ENCODE measurements at places on chromosomes 1 and 21.

- DNase-seq: no peak
Observed at GRCh38 chr1:2601721-2602303, 15.2 kb downstream of the PRXL2B start.

- no peak for DNase-seq
Observed at GRCh38 chr1:233477359-233477758, 136.5 kb upstream of the KCNK1 start.

DNA sequence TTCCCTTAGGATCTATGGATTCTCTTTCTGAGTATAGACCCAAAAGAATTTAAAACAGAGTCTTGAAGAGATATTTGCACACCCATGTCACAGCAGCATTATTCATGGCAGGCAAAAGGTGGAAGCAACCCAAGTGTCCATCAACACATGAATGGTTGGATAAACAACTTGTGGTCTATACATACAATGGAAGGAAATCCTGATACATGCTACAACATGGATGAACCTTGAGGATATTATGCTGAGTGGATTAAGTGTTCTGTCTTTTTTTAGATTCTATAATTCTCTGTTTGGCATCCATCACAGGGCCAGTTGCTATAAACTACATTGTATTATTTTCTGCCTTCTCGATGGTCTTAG is 39.8 kb downstream of the PTPN14 start:
- DNase-seq: no peak

DNA sequence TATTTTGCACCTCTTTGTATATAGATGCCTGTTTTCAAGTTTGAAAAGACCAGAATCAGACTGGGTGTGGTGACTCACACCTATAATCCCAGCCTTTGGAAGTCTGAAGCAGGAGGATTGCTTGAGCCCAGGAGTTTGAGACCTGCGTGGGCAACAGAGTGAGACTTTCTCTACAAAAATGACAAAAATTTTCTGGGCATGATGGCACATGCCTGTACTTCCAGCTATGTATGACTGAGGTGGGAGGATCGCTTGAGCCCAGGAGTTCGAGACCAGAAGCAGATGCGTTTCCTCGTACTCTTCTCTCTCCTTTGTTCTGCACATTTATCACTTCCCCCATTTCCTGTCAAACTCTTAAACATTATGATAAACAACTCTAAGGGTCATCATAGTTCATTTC is 310.0 kb upstream of the SNX7 start:
- DNase-seq: no peak

GRCh38 chr1:84619383-84620102 is 45.3 kb upstream of the CTBS start:
- DNase-seq: peak; percentile 90

DNA sequence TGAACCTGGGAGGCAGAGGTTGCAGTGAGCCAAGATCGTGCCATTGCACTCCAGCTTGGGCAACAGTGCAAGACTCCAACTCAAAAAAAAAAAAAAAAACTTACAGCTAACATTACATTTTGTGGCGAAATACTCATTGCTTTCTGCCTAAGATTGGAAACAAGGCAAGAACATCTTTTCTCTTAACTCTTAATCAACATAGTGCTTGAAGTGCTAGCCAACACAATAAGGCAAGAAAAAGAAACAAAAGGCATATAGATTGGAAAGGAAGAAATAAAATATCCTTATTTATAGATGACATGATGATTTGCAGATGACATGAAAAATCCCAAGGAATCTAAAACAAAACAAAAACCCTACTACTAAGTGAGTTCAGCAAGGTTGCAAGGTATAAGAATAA is 24.6 kb upstream of the GJA9 start:
- DNase-seq: no peak

- no peak for DNase-seq
Observed at GRCh38 chr1:165313903-165314302, 42.6 kb downstream of the LMX1A start.

- no peak for DNase-seq
Observed at GRCh38 chr1:16053781-16054502, 10.4 kb downstream of the CLCNKB start.

DNA sequence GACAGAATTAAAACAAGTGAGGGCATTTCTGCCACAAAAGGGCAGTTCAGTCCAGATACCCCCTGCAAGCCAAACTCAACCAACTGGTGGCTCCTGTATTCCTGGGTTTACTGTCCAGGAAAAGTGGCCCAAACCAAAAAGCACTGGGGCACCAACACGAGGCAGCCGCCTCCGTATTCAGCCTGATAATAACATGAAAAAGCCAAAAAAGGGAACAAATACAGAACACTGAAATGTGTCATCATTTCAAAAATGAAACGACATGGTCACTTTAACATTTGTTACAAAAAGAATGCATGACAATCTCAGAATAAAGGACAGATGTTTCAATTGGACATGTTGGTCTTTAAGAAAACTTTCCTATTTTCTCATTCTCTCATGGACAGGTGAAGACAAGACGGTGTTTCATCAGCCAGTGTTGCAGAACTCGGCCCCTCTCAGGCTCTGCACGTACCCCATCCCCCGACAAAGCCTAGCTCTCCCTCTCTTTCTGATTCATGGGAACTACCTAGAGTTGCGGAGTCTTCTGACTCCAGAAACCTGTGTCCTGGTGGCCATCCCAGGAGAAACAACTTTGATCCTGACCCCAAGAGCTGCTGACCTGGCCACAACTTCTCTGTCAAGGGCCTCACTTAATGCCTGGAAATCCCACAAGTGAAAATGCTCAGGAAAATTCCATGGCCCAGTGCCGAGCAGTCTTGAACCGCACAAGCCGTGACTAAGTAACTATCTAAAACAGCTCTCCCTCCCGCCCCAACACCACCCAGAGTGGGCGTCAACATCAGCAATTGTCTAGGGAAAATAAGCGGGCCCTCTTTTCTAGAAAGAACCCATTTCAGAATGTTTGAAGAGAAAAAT is 27.1 kb downstream of the ZBTB17 start:
- DNase-seq: peak; percentile 55

- peak; percentile 76 for DNase-seq
Observed at GRCh38 chr1:231971397-231972110, 345.0 kb downstream of the DISC1 start.

- no peak for DNase-seq
Observed at GRCh38 chr21:15748586-15748985, 18.8 kb downstream of the USP25 start.

GRCh38 chr1:179955287-179955680 is 674 bp downstream of the CEP350 start:
- peak; percentile 49 for DNase-seq

GRCh38 chr1:164726235-164726634 is 167.3 kb downstream of the PBX1 start:
- DNase-seq: no peak

DNA sequence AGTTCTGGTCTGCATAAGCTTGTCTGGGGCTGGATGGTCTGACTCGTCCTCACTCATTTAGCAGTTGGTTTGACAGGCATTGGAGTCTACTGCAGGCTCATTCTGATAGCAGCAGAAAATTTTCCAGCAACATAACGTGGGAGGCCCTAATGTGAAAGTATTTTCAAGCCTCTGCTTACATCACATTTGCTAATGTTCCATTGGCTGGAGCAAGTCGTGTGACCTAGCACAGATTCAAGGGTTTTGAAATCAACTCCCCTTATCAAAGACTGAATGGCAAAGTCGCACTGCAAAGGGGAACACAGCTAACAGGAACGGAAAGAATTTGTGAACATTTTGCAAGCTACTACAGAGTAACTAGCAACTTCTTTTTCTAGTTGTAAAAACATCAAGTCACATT is 2.3 kb upstream of the USH2A start:
- DNase-seq: no peak

DNA sequence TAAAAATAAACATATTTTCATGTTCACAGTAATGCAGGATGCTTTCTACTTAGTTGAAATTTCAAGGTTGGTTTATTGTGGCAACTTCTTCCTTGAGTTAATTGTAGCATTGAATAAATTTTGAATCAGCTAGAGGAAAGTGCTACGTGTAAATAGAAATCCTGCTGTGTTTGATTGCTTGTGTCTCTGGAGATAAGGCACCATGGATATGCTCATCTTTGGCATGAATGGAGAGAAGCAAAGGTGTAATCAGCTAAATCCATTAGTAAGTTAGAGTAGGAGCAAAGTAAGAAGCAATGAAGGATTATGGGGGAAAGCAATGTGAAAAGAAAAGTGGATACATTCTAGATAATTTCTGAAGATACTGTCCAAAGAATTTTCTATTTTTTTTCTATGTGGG is 331.1 kb downstream of the PTPRC start:
- DNase-seq: no peak

- no peak for DNase-seq
Observed at GRCh38 chr1:48889082-48889481, 112.4 kb upstream of the BEND5 start.

DNA sequence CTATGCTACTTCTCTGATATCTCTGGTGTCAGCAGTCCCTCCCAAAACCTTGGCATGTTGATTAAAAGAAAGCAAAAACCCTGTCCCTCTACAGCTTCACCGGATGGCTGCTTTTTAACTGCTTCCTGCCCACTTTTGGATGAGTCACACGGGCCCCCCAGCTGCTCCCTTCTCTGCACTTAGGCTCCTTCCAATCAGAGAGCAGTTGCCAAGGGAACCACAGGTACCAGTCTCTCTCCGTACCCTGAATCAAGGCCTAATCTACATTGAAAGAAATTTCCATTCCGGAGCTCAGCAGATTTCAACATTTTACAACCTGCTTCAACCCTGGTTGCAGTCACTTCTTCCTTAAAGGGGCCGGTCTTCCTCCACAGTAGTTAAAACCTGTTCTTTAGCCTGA is 70.6 kb upstream of the GJB5 start:
- no peak for DNase-seq

DNA sequence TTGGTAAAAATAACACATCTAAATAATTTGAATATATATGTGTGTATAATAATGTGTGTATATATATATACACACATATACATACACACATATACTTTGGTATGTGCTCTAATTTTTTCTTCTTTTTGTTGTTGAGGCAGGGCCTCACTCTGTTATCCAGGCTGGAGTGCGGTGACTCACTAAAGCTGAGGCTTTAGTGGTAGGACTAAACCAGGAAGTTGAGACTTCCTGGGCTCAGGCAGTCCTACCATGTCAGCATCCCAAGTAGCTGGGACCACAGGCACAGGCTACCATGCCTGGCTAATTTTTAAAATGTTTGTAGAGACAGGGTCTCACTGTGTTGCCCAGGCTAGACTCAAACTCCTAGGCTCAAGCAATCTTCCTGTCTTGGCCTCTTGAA is 46.7 kb upstream of the CXADR start:
- DNase-seq: peak; percentile 56

- no peak for DNase-seq
Observed at GRCh38 chr1:194512345-194512744, 1325.9 kb upstream of the B3GALT2 start.

- DNase-seq: peak; percentile 85
Observed at GRCh38 chr1:109617291-109617801, 2.1 kb downstream of the GNAT2 start.

DNA sequence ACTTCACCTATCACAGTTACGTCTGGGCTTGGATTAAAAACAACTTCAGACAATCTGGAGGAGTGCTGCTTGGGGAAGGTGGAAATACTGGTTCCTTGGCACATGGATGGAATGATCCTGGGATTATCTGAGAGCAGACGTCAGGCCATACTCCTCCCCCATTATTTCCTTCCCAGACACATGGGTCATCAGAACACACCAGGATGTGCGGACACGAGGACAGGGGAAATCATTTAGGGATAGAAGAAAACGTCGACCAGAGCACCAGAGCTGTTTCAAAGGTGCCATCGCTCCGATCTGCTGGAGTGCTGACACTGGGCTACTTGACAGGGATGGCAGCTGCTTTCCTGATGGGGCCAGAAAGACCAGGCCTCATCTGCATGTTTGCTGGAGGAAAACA is 31.8 kb upstream of the ANGPTL7 start:
- no peak for DNase-seq

GRCh38 chr1:218931324-218931723 is 242.4 kb upstream of the LYPLAL1 start:
- no peak for DNase-seq

GRCh38 chr1:220003610-220004299 is 42.5 kb downstream of the EPRS1 start:
- DNase-seq: no peak

DNA sequence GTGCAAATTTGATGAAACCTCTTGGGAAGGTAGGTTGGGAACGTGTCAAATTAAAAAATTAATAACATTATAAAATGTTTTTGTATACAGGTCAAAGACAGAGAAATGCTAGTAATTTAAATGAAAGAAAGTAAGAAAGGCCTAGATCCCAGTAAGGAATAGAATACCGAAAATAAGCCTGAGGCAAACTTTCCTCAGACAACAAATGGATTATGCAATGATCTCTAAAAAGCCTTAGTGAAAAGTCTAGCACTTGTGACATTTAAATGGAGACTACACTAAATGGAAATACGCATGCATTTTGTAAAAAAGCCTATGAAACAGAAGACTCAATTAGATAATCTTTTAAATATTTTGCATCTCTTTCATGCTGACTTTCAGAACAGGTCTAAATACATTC is 138.5 kb upstream of the ZNHIT6 start:
- no peak for DNase-seq

GRCh38 chr1:8420318-8420717 is 102.4 kb downstream of the SLC45A1 start:
- DNase-seq: no peak

DNA sequence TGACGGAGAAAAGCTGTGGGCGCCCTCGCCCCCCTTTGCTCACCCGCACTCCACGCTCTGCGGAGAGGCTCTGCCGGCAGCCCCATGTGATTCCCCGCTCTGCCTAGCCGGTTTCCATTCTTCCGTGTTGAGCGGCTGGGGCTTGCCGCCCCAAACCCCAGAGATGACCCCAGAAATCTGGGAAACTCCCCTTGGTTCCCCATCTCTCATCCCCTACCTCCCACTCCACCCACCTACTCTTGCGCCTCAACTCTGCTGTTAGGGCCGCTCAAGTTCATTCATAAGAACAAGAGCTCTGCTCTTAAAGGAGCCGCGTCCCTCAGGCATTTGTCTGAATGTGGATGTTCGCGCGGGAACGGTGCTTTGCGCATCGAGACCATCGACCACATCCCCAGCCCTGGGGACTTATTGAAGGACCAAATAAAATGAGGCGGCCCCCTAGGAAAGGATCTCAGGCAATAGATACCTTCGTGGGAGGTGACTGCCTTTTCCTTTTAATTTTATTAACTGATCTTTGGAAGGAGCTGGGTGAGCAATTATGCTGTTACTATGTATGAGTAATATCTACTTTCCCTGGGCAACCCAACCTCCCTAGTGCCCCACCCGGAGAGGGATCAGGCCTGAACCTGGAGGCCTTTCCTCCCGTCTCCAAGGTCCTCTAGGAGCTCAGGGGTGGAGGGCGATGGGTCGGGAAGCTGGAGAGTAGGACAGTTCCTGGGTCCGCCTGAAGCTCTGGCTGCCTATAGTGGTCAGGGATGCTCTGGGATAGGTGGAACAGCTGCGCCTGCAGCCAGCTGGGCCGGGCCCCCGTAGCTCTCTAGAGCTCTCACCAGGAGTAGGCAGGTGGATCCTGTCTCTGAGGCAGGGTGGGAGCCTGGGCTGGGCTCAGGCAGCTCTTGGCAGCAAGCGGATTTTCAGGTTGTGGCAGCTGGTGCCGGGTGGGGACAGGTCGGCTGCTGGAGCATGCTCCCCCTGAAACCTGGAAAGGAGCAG is 898 bp downstream of the MFSD2A start:
- DNase-seq: peak; percentile 91

- no peak for DNase-seq
Observed at GRCh38 chr1:178530037-178530402, 17.1 kb downstream of the TEX35 start.
